BJ (cell line): ENCODE measurements at places on chromosomes 5 and 9. TPM values are rescaled to one million over a fixed set of nuclear protein-coding genes. Genes with fewer than 3 reads are reported as not detected.

HACD4 gene
- polyA plus RNA-seq: 4.3 and 8.6 TPM in 2 replicates

LEAP2 gene
- 0.31 and 0.70 TPM in 2 replicates for polyA plus RNA-seq

ITK gene
- polyA plus RNA-seq: not detected in 2 replicates

DOCK2 gene
- polyA plus RNA-seq: 2.0 TPM in 2 replicates

C9orf50 gene
- 0.20 and 0.21 TPM in 2 replicates for polyA plus RNA-seq

IGFBPL1 gene
- polyA plus RNA-seq: 0.37 and 0.69 TPM in 2 replicates
